ENCODE measurements at places on chromosomes 16 and 17.
A peak's percentile ranks its signal among the peaks of the same experiment; 100 is the strongest.

DNA sequence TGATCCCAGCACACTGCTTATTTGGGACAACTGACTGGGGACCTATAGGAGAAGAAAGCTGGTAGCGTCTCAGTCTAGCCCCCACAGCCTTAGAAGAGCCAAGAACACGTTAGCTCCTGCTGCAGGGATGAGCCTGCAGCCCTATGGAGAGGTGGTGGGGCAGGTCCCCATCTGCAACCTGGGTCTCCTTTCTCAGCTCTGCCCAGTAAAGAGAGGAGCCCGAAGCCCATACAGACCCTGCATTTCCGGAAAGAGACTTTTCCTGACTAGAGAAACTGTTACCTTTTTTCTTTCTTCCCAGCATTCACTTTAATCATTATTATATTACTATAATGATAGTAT, 788 bp downstream of the METTL22 start:
- peak overlapping the region; percentile 97 for H3K4me3 ChIP-seq
- 0 out of 2 replicates have a peak overlapping the region, but pooled peaks have one; percentile 15 for H3K27ac ChIP-seq

GRCh38 chr17:7260651-7261378, 1.5 kb downstream of the CLDN7 start:
- H3K27ac ChIP-seq, result no peak overlapping the region
- no peak for DNase-seq
- no peak overlapping the region for H3K4me3 ChIP-seq

DNA sequence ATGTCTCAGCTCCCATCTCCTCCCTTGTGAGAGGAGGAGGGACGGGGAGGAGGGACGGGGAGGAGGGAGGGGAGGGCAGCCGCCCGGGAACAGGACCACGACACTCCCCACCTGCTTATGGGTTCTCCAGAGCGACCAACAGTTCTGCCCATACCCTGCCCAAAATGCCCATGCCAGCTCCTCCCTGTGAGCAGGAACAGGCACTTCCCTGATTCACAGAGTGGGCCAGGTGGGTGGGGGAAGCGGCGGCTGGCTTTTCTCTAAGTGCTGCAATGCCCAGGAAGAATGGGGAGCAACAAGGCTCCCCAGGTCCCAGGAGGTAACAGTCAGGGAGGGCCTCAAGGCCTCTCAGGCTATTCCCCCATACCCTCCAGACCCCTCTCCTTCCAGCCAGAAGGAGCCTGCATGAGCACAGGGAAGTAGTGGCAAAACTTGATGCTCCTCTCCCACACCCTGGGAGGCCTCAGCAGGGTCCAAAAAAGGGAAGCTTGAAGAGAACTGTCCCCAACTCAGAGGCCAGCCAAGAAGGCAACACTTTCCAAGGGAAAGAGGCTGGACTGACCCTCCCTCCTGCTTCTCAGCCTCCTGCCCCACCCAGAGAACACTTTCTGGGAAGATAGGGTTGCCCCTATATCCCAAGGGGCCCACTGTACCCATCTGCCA, 53.8 kb downstream of the MYO18A start:
- H3K27me3 ChIP-seq, result no peaks in the 10 kb centered on the region
- H3K4me3 ChIP-seq, result no peak overlapping the region
- no peak overlapping the region for H3K27ac ChIP-seq
- no peak for DNase-seq
- no peaks in the 10 kb centered on the region for H3K36me3 ChIP-seq

DNA sequence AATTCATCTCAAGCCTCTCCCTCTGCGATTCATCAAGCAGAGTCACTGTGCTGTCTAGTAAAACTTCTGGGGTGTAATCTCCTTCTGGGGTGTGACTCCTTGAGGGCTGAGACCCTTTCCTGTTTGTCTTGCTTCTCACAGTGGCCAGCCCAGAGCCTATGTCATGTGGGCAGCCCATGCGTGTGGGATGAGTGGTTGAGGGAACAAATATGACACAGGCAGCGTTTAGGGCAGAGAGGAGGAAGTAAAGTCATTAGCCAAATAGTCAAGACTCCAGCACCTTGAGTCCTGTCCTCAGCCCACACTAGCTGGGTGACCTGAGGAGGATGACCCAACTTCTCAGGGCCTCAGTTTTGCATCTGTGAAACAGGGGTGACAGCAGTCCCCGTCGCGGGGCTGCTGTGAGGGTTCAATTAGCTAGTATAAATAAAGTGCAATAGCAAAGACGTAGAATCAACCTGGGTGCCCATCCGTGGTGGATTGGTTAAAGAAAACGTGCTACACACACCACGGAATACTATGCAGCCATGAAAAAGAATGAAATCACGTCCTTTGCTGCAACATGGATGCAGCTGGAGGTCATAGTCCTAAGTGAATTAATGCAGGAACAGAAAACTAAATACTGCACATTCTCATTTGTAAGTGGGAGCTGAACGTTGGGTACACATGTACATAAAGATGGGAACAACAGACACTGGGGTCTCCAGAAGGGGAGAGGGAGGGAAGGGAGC, 4.5 kb upstream of the ITGAX start:
- H3K27ac ChIP-seq, result no peak overlapping the region
- no peaks in the 10 kb centered on the region for H3K27me3 ChIP-seq
- no peaks in the 10 kb centered on the region for H3K36me3 ChIP-seq
- no peak for DNase-seq
- peaks cover 13% of the 10 kb centered on the region for H3K4me1 ChIP-seq

Measured in Karpas-422 (cell line).